NCI-H1417 (cell line): ENCODE measurements at places on chromosomes 4 and X.

GRCh38 chrX:137896123-137896522 is 330.2 kb downstream of the ZIC3 start:
- DNase-seq = no peak

DNA sequence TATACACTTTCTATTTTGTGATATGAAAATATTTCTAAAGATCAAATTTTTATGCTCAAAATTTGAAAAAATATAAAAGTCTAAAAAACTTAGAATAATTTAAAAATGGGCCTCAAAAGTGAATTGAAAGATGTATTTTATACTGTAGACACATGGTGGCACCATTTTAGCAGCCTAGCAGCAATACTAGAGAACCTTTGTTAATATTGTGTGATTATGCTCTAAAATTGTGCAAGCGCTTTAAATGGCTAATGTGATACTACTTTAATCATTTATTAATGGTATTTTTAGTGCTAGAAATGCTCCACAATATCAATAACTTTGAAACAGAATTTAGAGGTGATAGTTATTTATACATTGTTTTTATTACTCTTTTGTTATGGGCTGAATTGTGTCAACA is 3.7 kb upstream of the GUF1 start:
- no peak for DNase-seq

GRCh38 chr4:7423391-7423790 is 11.3 kb downstream of the PSAPL1 start:
- DNase-seq = no peak

GRCh38 chr4:38164346-38164745 is 204.1 kb downstream of the PTTG2 start:
- DNase-seq = no peak
